ENCODE measurements at places on chromosomes 7 and 10. TPM values are rescaled to one million over a fixed set of nuclear protein-coding genes. Genes with fewer than 3 reads are reported as not detected.

DNA sequence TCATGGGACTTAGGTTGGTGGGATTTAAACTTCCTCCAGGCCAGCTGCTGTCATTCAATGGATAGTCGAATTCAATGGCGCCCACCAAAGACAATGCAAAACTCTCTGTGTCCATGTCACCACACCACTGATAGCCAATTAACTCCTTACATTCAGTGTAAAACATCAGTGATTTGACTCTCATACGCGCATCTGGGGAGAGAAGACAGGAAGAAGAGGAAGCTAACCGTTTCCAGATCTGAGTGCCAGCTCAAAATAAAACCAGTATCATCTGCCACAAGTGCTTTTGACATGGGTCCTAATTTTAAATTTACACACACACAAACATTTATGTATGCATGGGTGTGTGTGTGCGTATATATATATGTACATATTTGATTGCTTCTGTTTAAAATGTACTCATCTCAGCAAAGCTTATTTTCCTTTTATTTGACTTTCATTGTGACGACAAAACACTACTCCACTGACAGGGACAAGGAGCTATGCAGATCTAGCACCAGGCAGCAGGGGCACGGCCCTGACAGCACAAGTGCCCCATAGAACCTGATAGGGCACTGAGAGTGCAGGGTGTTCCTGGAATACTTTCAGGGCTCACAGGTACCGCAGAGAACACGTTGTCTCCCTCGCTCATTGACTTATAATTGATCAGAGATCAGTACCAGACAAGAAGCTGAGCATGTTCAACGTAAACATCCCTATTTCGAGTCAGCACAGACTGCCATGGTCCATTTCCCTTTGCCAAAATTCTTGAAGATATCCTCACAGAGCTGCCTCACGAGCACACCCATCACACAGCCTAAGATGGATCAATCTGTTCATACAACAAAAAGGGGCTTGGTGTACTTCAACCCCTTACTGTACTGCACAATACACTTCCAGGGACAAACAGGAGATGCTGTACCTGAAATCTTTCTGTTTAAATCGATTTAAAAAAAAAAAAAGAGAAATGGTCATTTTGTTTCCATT, 176.1 kb downstream of the COBL start:
- no peak for DNase-seq
- H3K27ac ChIP-seq = no peak overlapping the region
- no peaks in the 10 kb centered on the region for H3K27me3 ChIP-seq
- H3K36me3 ChIP-seq = no peaks in the 10 kb centered on the region

DNA sequence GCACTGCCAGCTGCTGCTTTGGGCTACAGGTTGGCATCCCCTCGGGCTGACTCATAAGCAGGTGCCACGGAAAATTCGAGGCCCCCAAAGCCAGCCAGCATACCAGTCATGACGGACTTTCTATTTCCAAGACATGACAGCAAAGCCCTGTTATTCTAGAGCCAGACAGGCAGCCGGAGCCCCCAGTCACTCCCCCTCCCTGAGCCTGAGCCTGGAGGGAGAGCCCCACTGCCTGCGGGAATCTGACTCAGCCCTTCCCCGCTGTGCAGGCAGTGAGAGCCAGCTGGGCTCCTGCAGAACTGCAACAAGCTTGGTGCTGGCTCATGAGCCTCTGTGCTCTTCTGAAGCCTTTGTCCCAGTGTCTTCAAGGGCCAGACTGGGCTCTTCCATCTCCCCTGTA, 15.8 kb downstream of the BTBD16 start:
- H3K27ac ChIP-seq = no peak overlapping the region
- no peak for DNase-seq
- H3K27me3 ChIP-seq = no peaks in the 10 kb centered on the region
- no peaks in the 10 kb centered on the region for H3K4me1 ChIP-seq
- H3K36me3 ChIP-seq = no peaks in the 10 kb centered on the region

DNA sequence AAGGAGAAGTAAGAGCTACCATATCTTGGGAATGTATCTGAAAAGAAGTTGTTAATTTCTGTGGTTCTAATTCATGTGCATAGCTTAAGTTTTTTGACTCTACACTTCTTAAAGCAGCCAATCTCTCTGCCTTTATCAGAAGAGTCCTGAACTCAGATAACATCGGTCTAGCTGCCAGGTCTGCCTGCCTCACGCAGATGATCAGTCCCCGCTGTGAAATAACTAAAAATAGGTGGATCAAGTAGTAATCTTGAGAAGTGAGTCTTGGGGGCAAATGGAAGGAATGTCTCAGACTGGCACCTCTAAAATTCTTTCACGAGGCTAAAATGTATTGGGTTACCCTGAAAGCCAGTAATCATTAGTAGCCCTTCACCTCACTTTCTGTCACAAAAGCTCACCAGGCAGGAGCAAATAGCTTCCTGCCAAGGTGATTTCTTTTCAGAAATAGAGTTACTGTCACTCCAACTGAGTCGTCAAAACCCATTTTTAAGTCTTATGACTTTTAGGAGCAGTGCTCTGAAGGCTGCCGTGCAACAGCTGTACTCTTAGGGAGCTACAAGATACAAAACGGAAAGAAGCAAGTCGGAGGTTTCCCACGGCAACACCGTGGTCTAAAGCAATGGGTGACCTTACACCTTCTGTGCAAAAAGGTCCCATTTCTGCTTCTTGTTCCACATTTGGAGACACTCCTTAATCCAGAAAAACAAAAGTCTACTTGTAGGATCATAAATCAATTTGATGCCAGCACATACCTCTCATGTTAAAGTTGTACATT, 85.2 kb downstream of the ABCB5 start:
- no peaks in the 10 kb centered on the region for H3K4me1 ChIP-seq
- no peaks in the 10 kb centered on the region for H3K27me3 ChIP-seq
- H3K36me3 ChIP-seq = no peaks in the 10 kb centered on the region
- H3K27ac ChIP-seq = no peak overlapping the region
- H3K4me3 ChIP-seq = no peak overlapping the region
- DNase-seq = no peak

DNA sequence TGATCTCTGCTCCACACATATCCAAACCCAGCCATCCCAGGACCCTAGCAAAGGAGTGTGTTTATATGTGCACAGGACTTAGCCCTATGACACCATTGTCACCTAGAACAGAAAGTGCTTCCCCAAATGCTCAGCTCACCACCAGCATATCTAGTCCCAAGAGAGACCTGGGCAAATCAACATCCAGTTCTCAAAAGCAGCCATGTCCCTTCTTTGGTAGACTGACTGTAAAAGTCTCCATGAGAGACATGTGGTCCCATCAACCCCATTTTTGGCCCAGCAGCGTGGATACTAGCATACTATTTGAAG, 20.9 kb upstream of the ARHGAP22 start:
- DNase-seq = peak; percentile 84
- H3K36me3 ChIP-seq = no peaks in the 10 kb centered on the region
- peaks cover 41% of the 10 kb centered on the region for H3K4me1 ChIP-seq
- H3K27ac ChIP-seq = peak overlapping the region; percentile 70

- no peaks in the 10 kb centered on the region for H3K4me1 ChIP-seq
- H3K36me3 ChIP-seq = no peaks in the 10 kb centered on the region
- H3K27ac ChIP-seq = no peak overlapping the region
- no peaks in the 10 kb centered on the region for H3K27me3 ChIP-seq
Observed at GRCh38 chr7:149104749-149105148, 14.2 kb upstream of the ZNF786 start.

- H3K4me1 ChIP-seq = peaks cover 40% of the 10 kb centered on the region
- peak overlapping the region; percentile 30 for H3K27ac ChIP-seq
- peaks cover 14% of the 10 kb centered on the region for H3K36me3 ChIP-seq
Observed at GRCh38 chr10:87093632-87094372, 841 bp downstream of the GLUD1 start.

DNA sequence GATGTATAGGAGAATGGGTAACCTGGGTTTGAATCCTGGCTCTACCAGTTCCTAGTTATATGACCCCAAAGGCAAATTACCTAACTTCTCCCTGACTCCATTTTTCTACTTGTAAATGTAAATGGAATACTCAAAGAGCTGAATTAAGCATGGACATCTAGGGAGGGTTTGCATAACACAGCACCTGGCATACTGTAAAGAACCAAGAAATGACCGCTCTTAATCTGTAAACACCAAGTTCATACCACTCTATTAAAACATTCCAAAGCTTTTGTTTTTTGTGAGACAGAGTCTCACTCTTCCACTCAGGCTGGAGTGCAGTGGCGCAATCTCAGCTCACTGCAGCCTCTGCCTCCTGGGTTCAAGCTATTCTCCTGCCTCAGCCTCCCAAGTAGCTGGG, 19.6 kb downstream of the MPP7 start:
- no peaks in the 10 kb centered on the region for H3K27me3 ChIP-seq
- H3K4me3 ChIP-seq = no peak overlapping the region
- no peak for DNase-seq
- no peaks in the 10 kb centered on the region for H3K36me3 ChIP-seq
- H3K4me1 ChIP-seq = no peaks in the 10 kb centered on the region
- H3K27ac ChIP-seq = no peak overlapping the region

The ZNF804B gene
- total RNA-seq = not detected

The LHPP gene
- total RNA-seq = 57.2 TPM

The ENTPD1 gene
- 0.32 TPM for total RNA-seq

DNA sequence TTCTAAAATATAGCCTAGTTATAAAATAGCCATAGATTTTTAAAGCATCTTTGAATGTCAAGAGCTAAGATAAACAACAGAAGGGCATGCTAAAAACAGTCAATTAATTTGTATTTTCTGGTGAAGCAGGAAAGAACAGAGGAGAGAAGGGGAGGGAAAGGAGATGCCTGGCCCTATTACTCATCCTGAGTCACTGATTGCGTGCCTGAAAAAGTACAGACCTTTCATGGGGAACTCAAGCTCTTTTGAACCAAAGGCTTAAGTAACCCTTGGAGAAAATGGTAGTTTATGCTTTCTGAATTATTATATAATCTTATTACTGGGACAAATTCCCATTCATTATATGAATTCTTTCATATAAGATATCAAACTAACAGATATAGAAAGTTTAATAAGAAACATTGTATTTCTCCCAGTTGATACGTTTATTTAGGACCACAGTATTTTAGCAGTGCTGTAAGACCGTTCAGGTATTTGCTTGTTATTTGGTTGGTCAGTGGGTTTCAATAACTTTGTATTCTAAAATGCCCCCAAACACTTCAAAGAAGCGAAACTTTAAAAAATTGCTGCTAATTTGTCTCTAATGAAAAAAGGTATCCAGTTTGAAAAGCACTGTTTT, 151.3 kb downstream of the HGF start:
- H3K27me3 ChIP-seq = no peaks in the 10 kb centered on the region
- H3K36me3 ChIP-seq = no peaks in the 10 kb centered on the region
- no peak overlapping the region for H3K27ac ChIP-seq
- H3K4me1 ChIP-seq = no peaks in the 10 kb centered on the region

DNA sequence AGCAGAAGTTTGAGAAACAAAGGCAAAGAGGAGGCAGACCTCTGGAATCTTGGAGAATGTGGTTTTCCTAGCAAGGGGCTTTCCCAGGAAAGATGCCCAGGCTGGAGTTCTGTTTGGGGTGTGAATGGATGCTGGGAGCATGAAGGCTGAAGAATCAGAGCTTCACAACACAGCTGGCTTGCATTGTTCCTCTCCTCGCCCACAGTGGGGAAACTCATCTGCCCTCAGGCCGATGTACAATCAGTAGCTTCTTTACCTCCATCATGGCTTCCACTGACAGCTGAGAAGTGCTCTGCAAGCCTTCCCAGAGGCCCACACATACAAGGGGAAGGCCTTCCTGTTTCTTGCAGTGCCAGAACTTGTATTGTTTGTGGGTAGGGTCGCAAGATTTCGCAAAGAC, 90.8 kb upstream of the HECTD2 start:
- no peaks in the 10 kb centered on the region for H3K27me3 ChIP-seq
- no peak for DNase-seq
- no peak overlapping the region for H3K27ac ChIP-seq

DNA sequence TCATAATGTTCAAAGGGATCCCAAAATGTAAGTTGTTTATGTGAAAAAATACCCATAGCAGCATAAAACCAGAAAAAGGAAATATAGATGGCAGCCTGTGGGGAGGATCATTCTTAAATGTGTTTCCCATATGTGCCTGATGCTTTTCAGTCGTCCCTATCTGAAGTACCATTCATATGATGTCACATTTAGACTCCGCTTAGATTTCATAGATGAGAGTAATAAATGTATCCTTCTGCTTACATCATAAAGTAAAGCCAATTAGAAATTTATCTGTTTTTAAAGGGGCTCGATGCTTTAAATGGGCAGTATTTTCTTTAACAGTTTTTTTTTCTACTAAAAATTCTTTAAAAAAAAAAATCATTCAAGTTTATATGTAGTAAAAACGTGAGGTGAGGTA, 136.1 kb downstream of the KAT6B start:
- no peak for DNase-seq
- H3K27me3 ChIP-seq = no peaks in the 10 kb centered on the region
- H3K27ac ChIP-seq = no peak overlapping the region
- H3K36me3 ChIP-seq = no peaks in the 10 kb centered on the region
- H3K4me3 ChIP-seq = no peak overlapping the region

DNA sequence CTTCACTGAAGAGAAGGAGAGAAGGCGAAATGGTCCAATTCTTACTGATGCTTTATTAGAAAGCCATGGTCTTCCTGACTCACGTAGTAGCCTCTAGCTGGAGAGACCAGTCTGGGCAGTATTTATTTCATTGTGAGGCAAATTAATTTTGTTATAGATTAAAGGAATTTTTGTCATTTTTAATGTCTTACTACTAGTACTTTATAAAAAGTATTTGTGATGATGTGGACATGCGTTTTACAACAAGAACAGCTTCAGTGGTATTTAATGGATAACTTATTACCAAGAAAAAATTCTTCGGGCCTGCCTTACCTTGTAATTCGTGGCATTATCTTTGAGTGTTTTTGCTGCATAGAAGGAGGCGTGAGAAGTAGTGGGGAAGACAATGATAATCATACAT, 339.4 kb upstream of the SHH start:
- DNase-seq = no peak
- no peaks in the 10 kb centered on the region for H3K36me3 ChIP-seq

GRCh38 chr10:89217057-89217990, 10.2 kb upstream of the CH25H start:
- H3K27ac ChIP-seq = peak overlapping the region; percentile 51
- peak; percentile 76 for DNase-seq
- peaks cover 6% of the 10 kb centered on the region for H3K4me1 ChIP-seq
- H3K27me3 ChIP-seq = no peaks in the 10 kb centered on the region
- no peaks in the 10 kb centered on the region for H3K36me3 ChIP-seq

- no peaks in the 10 kb centered on the region for H3K4me1 ChIP-seq
- no peak for DNase-seq
- H3K36me3 ChIP-seq = no peaks in the 10 kb centered on the region
Observed at GRCh38 chr10:109845308-109845707, 78.0 kb downstream of the XPNPEP1 start.

GRCh38 chr10:103820101-103821062, 35.0 kb downstream of the SH3PXD2A start:
- H3K4me1 ChIP-seq = peaks cover 3% of the 10 kb centered on the region
- DNase-seq = no peak
- H3K27ac ChIP-seq = no peak overlapping the region
- no peak overlapping the region for H3K4me3 ChIP-seq
- no peaks in the 10 kb centered on the region for H3K36me3 ChIP-seq
- H3K27me3 ChIP-seq = no peaks in the 10 kb centered on the region

DNA sequence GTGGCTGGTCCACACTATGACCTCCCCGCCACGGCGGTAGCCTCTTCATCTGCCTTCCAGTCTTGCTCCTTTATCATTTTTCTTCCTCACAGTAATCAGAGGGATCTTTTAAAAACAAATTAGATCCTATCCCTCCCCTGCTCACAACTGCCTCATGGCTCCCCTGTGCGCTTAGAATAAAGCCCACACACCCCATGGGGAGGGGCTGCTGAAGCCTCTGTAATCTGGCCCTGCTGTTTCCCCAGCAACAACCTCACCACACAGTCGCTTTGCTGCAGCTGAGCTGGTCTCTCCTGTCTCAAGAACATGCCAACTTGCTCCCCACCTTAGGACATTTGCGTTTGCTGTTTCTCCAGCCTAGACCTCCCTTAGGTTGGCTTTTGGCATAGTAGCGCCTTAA, 41.0 kb downstream of the SP8 start:
- DNase-seq = no peak
- H3K27me3 ChIP-seq = no peaks in the 10 kb centered on the region
- H3K4me1 ChIP-seq = no peaks in the 10 kb centered on the region
- H3K27ac ChIP-seq = no peak overlapping the region
- no peak overlapping the region for H3K4me3 ChIP-seq

The LIPK gene
- not detected for total RNA-seq

Data from Karpas-422 (cell line).